ENCODE measurements at places on chromosomes 1 and 21.

DNA sequence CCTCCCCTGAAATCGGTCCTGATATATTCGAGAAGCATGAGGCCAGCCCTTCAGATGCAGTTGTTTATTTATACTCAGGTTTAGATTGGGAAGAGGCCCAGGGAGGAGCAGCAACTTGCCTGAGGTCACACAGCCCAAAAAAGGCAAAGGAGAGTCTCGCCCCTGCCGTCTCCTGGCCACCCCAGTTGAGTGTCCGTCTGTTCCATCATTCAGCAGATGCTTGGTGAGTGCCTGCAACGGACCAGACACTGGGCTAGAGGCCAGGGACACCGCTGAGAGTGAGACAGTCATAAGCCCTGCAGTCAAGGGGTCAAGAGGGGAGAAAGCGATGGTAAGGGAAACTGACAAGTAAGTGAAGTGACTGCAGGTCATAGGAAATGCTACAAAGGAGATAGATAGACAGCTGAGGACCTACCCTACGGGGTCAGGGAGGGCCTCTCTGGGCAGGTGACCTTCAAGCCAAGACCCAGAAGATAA, 15.4 kb upstream of the SELENON start:
- DNase-seq, result no peak

GRCh38 chr1:235758931-235759330, 107.8 kb downstream of the LYST start:
- no peak for DNase-seq

DNA sequence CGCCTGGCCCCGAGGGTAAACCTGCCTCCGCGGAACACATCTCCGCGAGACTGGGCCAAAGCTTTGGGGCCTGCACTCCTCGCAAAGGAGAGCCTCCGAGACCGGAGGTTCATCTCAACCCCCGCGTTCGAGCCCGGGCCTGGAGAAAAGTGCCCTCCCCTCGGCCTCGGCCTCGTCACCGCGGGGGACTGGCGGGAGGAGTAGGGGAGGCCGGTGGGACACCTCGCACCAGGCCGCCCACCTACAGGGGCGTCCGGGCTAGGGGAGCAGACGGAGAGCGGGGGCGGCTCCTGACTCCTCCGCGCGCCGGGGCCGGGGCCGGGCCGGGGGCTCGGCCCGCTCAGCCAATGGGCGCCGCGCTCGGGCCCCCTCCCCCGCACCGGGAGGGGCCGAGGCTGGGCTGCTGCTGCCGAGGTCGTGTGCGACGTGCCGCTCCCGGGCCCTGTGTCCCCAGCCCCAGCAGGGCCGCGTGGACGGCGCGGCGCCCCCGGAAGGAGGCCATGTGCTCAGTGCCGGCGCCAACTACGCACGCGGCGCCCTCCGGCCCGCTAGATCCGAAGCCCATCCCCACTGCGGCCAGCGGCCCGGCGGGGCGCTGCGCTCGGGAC, 684 bp downstream of the SLC2A1 start:
- peak; percentile 79 for DNase-seq

DNA sequence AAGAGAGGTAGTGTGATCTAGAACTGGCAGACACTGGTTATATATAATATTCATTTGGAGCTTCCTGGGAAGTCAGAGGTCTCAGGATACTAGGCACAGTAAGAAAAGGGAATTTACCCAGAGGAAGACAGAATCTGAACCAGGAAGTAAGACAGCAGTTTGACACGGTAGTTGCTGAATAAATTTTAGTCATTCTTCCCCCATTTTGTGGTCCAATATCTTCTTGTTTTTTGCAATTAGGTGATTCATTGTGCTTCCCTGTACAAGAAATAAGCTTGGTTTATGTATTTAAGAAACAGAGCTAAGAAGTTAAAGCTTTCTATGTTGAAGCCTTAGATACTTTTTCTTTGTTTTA, 1.3 kb downstream of the TMEM167B start:
- no peak for DNase-seq

GRCh38 chr1:198255784-198256183, 99.0 kb downstream of the NEK7 start:
- DNase-seq, result no peak

- no peak for DNase-seq
Observed at GRCh38 chr1:41468122-41468762, 16.2 kb downstream of the EDN2 start.

DNA sequence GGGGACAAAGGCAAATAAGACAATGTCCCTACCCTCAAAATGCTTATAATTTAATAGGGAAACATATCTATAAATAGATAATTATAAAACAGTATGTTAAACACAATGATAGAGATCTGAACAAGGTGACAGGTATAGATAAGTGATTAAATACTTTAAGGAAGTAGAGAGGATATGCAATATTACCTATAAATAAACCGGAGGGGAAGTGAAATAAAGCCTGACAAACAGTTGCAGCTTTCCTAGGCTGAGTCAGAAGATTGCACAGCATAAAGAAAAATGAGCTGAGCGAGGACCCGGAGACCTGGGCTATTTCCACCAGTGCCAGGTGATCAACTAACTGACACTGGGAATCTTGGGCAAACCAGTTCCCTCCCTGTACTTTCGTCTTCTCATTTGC, 11.5 kb upstream of the PSRC1 start:
- DNase-seq, result no peak

GRCh38 chr1:108028841-108029388, 63.9 kb upstream of the VAV3 start:
- DNase-seq, result no peak

- DNase-seq, result no peak
Observed at GRCh38 chr1:212415107-212415841, 588 bp upstream of the PACC1 start.

DNA sequence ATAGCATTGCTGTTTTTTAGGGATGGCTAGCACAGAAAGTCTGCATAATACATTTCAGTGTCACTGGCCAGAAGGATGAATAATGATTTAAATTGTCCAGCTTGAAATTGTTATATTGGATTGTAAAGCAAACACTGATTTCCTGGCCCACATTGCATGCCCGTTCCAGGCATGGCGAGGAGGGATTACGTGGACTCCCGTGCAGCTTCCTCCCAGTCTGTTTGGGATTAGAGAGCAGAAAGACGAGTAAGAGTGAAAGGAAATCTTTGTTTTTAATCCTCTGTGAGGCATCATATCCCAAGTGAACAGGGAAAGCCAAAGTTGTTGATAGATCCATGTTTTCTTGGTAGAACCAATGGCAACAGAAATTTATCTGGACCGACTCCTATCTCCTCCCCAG, 8.4 kb downstream of the TRIM58 start:
- DNase-seq, result no peak

- no peak for DNase-seq
Observed at GRCh38 chr1:14926229-14926628, 227.3 kb upstream of the TMEM51 start.

DNA sequence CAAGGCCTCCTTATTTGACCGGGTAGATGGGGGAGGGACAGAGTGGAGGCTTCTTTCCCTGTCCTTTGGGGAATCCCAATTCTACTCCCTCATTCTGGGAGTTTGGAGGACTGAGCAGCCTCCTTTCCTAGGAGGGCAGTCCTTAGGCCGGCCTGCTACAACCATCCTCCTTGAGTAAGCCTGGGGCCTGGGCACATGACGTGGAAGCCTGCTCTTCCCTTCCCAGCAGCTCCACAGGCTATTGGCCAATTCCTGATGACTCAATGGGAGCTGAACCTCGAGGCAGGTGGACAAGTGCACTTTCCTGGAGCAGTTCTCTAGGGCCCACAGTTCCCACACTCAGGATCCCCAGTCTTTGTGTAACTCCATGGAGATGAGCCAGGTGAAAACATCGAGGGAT, 3.1 kb downstream of the KCNA10 start:
- no peak for DNase-seq

- DNase-seq, result no peak
Observed at GRCh38 chr21:45344576-45344975, 56.9 kb upstream of the POFUT2 start.

GRCh38 chr1:172431204-172431603, 10.7 kb downstream of the C1orf105 start:
- no peak for DNase-seq

- DNase-seq, result no peak
Observed at GRCh38 chr1:212582291-212582690, 26.3 kb upstream of the ATF3 start.

- no peak for DNase-seq
Observed at GRCh38 chr1:201400852-201401230, 1.7 kb upstream of the LAD1 start.

DNA sequence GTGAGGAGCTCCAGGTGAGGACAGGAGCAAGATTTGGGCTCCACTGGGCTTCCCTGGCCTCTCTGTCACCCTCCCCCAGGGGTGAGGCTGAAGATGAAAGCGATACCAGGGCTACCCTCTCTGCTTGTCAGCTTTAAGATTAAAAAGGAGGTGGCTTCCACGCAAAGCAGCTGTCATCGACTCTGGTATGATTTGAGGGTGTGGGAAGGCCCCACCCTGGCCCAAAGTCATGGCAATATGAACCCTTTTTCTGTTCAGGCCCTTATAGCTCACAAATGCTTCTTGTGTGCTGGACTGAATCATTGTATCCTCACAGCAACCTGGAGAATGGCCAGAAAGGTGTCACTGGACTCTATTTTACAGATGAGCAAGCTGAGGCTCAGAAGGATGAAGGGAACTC, 41.6 kb downstream of the NUAK2 start:
- DNase-seq, result peak; percentile 46

DNA sequence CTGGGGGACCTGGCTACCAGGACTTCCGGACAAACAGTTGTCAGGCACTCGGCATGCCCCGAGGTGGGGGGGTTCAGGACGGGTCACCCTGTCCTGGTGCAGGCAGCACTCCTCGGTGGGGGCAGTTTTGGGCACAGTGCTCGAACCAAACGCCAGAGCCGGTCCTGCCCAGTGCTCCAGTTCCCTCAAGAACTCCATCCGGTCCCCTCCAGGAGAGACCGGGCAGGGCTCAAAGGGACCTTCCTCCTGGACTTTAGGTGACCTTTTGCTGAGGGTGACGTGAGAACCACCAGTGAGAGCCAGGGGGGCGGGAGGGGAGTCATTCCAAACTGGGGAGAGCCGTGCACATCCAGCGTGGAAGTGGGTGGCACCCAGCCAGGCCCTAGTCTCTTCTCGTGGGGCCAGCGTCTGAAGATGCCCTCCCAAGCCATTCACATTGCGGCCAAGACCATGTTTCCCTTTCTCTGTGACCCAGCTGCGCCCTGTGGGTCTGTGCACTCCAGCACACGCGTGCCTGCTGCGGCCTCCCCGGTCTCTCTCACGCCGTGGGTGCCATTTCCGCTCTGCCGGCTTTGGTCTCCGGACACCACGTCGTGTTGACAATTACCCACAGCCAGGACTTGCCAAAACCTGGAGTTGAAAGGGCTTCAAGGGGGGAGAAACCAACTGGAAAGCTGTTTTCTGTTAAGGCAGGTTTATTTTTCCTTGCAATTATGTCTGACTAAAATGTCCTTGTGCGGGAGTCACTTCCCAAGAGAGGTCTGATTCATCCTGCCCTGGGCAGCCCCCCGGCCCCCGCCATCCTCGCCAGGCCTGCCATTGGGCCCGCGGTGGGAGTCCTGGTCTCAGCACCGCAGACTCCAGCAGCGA, 178.8 kb upstream of the ARHGEF16 start:
- DNase-seq, result no peak

DNA sequence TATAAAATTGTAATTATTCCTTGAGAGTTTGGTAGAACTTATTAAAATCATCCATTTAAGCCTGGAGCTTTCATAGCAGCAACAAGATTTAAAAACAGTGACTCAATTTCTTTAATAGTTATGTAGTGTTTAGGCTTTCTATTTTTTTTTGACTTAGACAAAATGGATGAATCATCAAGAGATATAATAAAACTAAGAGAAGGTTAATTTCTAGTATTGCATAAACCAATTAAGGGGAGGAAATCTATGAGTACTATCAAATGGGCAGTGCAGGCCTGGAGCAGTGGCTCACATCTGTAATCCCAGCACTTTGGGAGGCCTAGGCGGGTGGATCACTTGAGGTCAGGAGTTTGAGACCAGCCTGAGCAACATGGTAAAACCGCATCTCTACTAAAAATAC, 416.3 kb upstream of the USP24 start:
- no peak for DNase-seq

DNA sequence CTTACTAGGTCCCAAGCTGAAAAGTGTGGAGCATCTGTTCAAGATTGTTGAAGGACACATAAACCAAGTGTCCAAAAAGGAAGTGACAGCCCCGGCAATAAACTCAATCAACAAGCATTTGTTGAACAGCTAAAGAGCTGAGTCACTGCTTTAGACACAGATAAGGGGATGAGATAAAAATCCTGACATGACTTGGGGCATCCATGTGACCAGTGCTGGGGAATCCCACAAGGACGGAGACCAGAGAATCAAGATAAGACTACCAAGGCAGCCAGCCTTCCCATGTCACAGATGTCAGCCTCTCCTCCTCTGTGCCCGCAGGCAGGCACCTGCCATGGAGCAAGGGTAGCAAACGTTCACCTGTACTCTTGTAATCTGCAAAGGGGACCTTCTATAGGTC, 118.6 kb upstream of the KAZN start:
- no peak for DNase-seq

DNA sequence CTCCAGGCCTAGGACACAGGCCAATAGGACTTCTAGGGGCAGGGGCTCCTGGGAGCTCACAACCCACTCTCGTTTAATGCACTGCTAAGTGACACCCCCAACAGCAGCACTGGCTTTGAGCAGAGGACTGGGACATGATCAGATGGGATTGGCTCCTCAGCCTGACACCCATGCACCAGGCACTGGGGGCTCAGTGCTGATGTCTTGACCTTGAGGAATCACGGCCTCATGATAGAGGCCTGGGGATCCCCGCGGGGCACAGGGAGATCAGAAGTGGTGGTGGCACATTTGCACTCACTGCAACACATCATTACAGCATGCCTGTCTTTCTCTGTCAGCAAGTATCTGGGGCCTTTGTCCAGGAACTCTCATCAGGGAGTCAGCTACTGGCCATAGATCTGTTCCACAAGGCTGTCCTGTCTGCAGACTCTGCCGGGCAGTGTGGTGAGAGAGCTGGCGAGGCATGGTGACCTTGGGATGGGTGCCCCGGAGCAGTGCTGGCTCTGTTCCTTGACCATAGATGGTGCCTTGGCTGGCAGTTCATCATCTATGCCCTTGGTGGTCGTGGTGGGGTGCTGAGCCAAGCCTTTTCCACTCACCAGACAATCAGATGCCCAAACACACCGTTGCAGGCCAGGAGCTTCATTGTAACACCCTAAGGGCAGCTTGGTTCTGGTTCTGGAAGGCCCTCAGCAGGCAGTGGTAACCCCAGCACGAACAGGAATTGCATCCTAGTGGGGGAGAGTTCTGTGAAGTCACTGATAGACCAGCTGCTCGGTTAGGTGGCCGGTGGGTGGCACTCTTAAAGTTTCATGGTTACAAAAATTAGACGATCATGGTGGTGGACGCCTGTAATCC, 22.2 kb upstream of the PARP1 start:
- DNase-seq, result no peak

GRCh38 chr1:109412551-109412950, 13.7 kb downstream of the PSMA5 start:
- no peak for DNase-seq

- DNase-seq, result no peak
Observed at GRCh38 chr1:89041721-89042120, 19.1 kb upstream of the GBP3 start.

- no peak for DNase-seq
Observed at GRCh38 chr1:198671136-198671535, 32.3 kb downstream of the PTPRC start.

All from GM12892 (cell line).